ENCODE measurements at places on chromosomes 11 and 22. TPM values are rescaled to one million over a fixed set of nuclear protein-coding genes. Genes with fewer than 3 reads are reported as not detected.

CASP5 gene
- not detected for total RNA-seq

KDM4D gene
- 1.3 TPM for total RNA-seq

SHISA8 gene
- 0.70 TPM for total RNA-seq

SHANK2 gene
- total RNA-seq, result not detected

CYP2D6 gene
- 2.5 TPM for total RNA-seq

PPP2R5B gene
- 12.3 TPM for total RNA-seq

C11orf16 gene
- not detected for total RNA-seq

ZNRF3 gene
- 0.26 TPM for total RNA-seq

KRTAP5-2 gene
- not detected for total RNA-seq

SLC6A5 gene
- total RNA-seq, result not detected

FLRT1 gene
- total RNA-seq, result not detected

UPB1 gene
- 0.09 TPM for total RNA-seq

PATE2 gene
- not detected for total RNA-seq

TTC36 gene
- total RNA-seq, result 0.66 TPM

TSG101 gene
- total RNA-seq, result 42.2 TPM

TMEM86A gene
- 0.98 TPM for total RNA-seq

XKR3 gene
- not detected for total RNA-seq

ARHGAP8 gene
- total RNA-seq, result 1.1 TPM

ACRV1 gene
- not detected for total RNA-seq

All from activated CD8-positive, alpha-beta memory T cell treated with anti-CD3 and anti-CD28 coated beads, Interleukin-2, amount 10 ng/mL, durations not matched to agents 7 days and 5 days (primary cell).